ENCODE measurements at places on chromosomes 13 and 19.

- no peak for DNase-seq
Observed at GRCh38 chr19:1296078-1296477, 10.4 kb downstream of the EFNA2 start.

GRCh38 chr19:14346279-14346678 lies 35.0 kb upstream of the ADGRE5 start:
- DNase-seq: no peak

- DNase-seq: no peak
Observed at GRCh38 chr19:18137657-18138339, 15.2 kb upstream of the PIK3R2 start.

DNA sequence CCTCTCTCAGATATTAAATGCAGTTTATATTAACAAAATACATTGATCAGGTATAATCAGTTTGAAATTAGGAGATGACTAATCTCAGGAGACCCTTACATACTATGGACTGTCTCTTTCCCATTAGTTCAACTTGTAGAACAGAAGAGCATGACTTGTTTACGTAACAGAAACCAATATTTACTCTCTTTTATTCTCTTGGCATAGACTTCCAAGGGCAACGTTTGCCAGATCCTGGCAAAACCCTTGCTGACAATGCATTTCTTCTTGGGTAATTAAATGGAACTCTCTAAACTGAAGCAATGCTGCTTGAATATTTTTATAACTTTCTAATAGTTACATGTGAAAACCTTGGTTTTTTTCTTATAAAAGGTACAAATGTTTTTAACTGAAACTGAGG lies 68.3 kb upstream of the MYO16 start:
- no peak for DNase-seq

GRCh38 chr13:42873081-42873480 lies 91.7 kb downstream of the FAM216B start:
- DNase-seq: no peak
